GM04503 (cell line): ENCODE measurements at places on chromosomes 2 and 18.

GRCh38 chr18:62586781-62587487, 64.1 kb downstream of the ZCCHC2 start:
- no peak for DNase-seq

DNA sequence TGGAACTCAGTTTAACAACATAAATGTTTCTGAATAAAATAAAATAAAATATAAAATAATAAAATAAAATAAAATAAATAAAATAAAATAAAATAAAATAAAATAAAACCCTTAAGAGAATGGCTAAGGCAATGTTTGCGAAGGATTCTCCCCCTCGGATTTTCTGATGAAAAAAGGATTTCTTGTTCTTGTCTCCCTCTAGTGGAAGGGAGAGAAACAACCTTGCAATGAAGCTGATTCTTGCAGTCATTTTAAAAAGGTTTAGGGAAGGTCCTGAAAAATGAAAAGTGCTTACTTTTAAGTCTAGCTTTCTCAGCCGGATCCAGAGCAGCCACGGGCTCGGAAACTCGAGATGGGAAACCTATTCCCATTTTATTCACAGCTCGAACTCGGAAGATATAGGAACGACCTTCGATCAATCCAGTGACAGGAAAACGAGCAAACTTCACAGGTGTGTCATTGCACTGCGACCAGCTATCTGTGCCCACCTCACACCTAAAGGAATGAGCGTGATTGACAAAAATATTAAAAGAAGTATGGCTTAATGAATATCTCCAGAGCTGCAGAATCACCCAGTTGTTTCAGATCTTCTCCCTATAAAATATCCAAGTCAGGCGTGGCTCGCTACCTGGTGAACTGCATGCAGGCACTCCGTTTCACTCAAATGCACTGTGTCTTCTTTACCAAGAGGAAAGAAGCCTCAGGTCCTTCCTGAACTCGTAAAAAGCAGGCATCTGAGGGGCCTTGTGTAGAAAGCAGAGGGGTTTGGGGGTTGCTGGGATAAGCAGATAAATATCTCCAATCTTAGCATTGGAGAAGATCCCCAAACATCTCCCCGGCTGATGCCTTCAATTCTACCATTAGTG, 68.1 kb downstream of the MYOM1 start:
- DNase-seq: no peak

DNA sequence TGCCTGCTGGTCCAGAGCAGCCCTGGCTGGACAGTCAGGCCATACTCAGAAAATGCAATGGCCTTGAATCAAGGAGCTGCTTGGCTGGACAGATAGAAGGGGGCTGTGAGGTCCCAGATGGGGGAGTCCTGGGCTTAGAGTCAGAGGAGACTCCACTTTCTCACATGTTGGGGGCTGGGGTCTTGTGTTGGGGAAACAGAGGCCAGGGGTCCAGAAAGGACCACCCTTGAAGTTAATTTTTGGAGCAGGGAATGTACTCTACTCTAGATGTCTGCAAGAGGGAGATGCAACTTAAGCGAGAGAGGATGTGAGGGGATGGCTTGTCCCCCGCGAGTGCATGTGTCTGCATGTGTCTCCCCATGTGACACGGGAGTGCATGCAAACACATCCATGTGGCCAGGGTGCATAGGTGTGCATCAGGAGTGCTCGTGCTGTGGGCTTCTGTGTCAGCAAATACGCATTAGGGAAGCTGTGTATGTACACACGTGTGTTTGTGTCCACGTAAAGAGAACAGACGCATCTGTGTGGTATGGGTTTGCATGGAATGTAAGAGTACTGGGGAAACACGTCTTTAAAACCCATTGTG, 303.2 kb downstream of the MYCN start:
- DNase-seq: no peak

DNA sequence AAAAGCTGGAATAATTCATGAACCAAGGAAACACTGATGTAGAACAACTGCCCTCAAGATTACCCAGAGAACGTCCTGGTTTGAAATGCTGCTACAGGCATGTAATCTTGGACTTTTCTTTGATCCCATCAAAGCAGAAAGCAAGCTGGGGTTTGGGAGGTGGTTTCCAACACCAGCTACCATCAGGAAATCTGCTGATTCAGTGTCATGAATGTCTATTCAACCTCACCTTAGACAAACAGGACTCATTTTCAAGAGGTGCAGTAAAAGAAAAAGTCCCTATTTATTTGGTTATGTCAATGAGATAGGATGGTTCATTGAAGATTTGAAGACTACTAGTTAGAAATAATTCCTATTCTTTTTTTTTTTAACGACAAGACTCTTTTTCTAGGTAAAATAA, 72.7 kb downstream of the NEB start:
- DNase-seq: no peak

DNA sequence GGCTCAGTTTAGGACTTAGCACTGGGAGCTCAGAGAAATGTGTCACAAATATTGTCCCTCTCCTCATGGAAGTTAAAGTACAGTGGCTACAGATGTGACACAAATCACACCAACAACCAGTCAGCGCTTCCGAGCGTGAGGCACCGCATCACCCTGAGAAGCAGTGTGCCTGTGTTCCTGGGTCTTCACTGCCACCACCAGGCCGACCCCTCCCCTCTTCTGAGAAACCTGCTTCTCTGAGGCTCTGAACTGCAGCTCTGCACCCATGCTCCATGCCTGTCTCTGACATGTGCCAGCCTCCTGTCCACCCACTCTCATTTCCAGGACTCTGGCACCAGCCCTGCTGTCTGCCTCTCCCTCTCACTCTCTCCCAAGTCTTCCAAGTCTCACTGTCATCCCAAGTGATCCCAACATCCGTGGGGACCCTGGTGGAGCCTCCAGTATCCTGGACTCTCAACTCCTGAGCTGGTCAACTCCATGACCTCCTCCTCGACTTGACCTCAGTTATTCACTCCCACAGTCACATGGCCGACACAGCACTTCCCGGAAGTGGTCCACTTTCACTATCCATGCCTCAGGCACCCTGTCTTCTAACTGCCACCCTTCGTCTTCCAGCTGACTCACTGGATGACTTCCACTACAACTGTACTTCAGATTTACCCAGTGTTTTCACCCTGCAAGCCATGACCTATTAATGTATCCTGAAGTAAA, 73.5 kb downstream of the FBXO15 start:
- no peak for DNase-seq

DNA sequence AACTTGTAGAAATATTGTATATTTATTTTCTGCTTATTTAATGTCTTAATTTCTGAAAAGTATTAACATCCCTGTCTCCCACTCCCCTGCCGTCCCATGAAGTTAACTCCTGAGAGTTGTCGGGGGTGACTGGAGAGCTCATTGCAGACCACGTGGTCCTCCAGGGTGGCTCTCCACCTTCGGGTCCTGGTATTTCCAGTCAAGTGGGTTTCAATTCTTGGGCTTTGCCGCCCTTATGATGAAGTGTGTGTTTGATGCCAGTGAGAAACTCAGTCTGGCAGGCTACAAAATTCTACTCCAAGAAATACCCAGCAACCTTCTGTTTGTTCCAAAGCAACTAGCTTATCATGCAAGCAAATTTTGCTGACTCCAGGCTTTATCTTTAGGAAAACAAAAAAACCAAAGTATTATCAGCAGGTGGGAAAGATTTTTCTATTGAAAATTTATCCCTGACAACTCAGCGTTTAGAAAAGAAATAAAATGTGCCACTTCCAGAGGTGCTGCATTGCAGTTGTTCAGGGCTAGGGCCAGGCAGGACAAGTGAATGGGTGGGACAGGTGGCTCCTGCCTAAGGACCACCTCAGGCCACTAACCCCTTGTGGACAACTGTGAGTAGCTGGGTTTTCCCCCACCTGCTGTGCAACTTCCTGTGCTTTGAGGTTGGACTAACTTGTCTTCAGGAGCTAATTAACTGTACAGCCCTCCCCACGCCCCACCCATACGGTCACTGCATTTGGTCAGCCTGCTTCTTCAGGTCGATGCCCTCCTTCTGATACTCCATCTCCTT, 46.6 kb downstream of the BCL2L11 start:
- DNase-seq: no peak

DNA sequence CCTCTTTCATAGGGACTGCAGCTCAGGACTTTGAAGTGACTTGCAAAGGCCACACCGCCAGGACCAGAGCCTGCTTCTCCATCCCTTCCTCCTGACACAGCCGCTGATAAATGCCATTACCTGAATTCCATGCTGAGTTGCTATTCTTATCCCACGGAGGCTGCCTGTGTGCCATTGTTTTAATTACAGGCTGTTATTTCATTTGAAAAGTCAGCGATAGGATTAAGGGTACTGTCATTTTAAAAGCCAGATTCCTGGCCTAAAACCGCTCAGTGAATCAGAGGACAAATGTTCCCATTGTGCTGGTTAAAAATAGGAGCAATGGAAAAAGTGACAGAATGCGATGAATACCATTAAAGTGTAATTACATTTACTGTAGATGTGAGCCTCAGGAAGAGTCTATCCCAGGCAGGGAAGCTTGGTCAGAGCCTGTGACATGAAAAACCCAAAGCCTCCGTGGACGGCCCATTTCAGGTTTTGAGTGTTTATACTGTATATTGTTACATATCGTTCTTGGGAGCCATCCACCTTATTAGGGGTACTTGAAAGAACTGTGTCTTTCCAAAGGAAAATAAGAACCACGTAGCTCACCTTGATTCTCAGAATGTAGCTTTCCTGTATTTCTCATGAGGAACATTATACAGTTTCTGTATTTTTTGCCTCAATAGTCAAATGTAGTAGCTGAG, 41.3 kb downstream of the PDCL3 start:
- DNase-seq: peak; percentile 21

DNA sequence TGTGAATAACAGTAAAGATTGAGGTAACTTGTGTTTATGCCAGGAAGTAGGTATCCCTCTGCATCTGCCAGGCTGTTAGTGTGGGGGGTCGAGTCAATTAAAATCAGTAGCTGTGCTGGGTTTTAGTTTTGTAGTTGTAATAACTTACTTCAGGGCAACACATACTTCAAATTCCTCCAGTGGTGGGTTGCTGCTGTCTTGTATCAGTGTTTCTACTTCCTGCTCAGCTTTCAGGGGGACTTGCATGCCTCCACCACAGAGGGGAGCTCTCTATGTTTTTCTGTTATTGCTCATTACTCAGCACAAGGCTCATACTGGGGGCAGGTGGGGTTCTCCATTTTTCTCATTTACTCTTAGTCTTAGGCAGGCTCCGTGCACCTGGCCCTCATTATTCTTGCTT, 136.8 kb downstream of the CAPN13 start:
- no peak for DNase-seq

GRCh38 chr2:42758751-42759150, 5.2 kb downstream of the OXER1 start:
- no peak for DNase-seq

- no peak for DNase-seq
These were observed 61.3 kb upstream of the ITSN2 start for GRCh38 chr2:24421668-24422067.

GRCh38 chr2:74033375-74033774, 48.7 kb downstream of the TET3 start:
- DNase-seq: no peak

- DNase-seq: no peak
These were observed 297.2 kb upstream of the FIGN start for GRCh38 chr2:164032995-164033394.

GRCh38 chr2:210557721-210558120, 1.3 kb downstream of the CPS1 start:
- DNase-seq: no peak

GRCh38 chr2:218792433-218792832, 10.5 kb downstream of the CYP27A1 start:
- no peak for DNase-seq

DNA sequence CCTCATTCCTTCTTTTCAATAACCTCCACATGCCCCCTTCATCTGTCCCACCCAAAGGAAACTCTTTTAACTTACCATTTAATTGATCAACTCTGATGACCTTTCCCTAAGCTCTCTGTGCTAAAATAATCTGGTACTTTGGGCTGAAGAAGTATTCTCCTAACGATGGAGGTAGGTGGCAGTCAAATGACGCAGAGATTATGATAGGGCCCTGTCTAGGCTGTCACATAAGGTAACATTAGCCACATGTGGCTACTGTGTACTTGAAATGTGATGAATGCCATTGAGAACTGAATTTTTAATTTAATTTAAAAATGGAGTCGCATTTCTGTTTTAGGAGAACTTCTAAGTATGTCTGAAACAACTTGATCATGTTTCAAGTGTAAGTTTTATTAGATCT, 140.5 kb upstream of the TNP1 start:
- DNase-seq: no peak

GRCh38 chr2:153641046-153641445, 162.5 kb upstream of the RPRM start:
- no peak for DNase-seq

DNA sequence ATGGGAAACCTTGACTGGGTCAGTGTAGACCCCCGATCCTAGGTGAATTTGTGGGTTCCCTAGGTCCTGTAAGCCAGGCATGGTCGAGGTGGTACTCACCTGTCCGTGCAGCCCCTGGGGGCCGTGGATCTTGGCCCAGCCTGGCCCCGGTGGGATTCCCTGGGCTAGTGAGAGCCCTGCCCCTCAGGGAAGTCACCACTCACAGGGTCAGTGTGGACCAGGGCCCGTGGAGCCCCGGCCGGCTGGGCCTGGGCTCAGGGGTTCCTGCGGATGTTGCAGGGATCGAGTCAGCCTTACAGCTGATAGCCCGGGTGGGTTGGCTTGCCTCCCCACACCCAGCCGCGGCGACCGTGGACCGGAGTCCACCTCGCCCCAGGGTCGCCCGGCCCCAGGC, 528 bp downstream of the ATG9A start:
- no peak for DNase-seq

- no peak for DNase-seq
These were observed 13.5 kb downstream of the GAD1 start for GRCh38 chr2:170830166-170830565.

GRCh38 chr2:197152451-197153228, 157.9 kb downstream of the ANKRD44 start:
- DNase-seq: peak; percentile 19

DNA sequence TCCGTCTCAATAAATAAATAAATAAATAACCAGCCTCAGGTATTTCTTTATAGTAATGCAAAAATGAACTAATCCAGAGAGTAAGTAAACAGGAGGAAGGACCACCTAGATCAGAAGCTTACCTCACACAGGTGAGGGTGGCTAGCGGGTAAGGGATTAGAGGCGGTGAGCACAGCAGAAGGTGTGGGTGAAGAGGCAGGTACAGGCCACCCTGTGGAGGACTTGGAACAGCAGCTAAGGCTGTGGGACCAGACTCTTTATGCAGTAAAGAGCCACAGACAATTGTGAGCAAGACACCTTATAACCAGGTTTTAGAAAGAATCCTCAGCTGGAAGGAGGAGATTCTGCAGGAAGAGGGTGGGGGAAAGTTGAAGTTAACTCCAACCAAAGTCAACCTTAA, 34.2 kb upstream of the TTR start:
- no peak for DNase-seq

DNA sequence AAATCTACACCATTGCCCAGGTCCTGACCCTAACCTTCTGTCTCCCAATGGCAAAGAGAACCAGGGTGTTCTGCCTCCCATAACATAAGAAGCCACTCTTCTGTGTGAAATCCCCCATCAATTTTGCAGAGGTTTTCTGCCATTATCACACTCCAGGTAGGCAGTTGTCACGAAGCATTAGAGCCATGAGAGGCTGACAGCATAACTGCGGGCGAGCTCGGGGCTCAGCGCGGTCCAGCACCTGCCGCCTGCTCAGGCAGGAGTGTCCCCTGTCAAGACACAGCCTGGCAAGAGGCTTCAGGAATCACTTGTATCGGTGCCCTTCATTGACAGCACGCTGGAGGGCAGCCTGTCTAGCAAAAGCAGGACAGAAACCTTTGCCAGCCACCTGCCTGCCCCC, 251.2 kb downstream of the SATB2 start:
- no peak for DNase-seq

GRCh38 chr2:68320118-68320641, 431 bp upstream of the CNRIP1 start:
- no peak for DNase-seq

- no peak for DNase-seq
These were observed 320.4 kb upstream of the REV1 start for GRCh38 chr2:99810225-99810624.
